Activated CD4-positive, alpha-beta T cell treated with anti-CD3 and anti-CD28 coated beads for 4 hours (primary cell): ENCODE measurements at places on chromosomes 4 and X.

DNA sequence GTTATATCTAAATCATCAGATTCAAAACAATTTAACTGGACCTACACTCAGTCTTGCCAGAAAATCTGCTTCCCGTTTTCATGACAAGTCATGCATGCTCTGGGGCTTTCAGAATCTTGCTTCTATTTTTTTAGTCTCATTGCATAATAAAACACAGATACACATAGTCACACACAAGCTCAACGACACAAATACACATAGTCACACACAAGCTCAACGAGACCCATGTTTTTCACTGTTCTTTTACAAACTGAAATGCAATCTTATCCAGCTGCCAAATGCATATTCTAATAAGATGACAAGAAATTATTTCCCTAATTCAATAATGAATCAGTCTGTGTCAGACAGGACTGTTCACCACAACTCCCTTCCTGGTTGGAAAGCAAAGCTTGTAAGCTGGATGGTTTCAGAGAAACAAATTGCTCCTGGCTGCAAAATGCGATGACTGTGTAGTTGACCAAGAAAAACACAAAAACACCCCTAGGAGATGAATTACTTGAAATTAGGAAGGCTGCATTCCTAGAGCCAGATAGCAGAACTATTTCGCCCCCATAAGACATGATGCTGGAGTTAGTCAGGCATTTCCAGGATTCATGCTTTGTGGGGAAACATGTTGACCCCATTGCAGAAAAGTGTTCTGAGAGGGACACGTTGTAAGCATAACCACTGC is 208.7 kb downstream of the CHIC2 start:
- no peak for DNase-seq

DNA sequence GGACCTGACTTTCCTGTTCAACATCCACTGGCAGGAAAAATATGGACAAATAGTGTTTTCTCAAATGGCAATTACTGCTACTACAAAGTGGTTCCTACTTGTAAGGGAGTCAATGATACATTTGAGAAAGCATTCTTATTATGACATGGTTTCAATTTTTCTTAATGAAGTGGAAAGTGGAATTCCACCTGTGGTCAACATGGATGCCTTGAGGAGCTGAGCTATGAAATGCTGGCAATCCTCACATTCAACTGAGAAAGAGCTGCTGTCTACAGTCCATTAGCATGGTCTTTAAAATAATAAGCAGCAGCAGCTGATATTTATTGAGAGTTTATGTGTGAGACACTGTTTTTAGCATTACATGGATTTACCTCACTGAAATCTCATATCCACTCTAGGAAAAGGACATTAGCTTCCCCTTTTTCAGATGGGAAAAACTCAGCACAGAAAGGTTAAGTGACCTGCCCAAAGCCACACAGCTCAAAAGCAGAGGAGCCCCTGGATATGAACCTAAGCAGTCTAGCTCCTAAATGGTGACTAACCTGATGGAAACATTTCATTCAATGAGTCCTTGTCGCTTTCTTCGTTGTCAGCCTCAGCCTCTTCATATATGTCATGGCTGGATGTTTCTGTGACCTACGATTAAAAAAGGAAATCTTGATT is 29.2 kb downstream of the MAP7D3 start:
- no peak for DNase-seq

DNA sequence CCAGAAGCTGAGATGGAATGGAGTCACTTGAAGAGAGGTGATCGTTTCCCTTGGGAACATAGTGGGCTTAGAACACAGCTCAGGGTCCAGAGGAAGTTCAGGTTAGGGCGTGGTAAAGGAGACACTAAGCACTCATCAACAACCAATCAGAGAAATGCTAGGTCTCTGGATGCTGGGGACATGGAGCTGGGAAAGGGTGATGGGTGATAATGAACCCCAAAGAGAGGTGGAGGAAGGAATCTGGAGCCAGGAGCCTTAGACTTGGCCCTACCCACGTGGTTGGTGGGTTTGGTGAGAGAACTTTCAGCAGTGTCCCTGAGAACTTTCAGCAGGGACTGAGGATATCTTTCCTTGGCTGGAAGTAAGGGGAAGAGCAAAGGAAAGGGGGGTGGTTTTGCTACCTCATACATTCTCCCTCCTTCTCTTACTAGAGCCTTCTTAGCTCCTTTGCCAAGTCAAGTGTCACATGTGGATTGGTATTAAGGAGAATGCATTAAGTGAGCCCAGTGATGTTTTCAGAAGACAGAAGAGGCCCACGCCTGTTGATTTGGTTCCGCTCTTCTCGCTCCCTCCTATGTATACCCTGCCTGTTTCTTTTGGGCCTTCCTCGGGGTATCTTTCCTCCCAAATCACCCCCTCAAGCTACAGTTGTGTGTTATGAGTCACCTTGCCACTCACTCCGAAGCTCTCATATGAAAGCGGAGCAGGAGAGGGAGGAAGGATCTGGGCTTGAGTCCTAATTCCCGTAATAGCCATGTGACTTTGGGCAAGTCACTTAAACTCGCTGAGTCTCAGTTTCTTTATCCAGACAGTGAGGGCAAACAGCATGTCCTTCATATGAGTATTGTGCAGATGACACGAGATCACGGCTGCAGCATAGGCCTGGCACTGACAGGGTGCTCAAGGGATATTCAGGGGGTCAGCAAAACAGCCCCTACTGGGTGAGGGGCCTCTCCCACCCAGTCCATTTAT is 63.1 kb downstream of the TSC22D3 start:
- no peak for DNase-seq

GRCh38 chr4:52750213-52750612 is 1.0 kb downstream of the ERVMER34-1 start:
- no peak for DNase-seq

GRCh38 chr4:1785592-1785991 is 7.5 kb upstream of the FGFR3 start:
- DNase-seq = no peak

GRCh38 chr4:114396808-114397207 is 201.8 kb upstream of the UGT8 start:
- DNase-seq = no peak

- DNase-seq = no peak
These were observed 98.9 kb upstream of the NPFFR2 start for GRCh38 chr4:71932941-71933340.

DNA sequence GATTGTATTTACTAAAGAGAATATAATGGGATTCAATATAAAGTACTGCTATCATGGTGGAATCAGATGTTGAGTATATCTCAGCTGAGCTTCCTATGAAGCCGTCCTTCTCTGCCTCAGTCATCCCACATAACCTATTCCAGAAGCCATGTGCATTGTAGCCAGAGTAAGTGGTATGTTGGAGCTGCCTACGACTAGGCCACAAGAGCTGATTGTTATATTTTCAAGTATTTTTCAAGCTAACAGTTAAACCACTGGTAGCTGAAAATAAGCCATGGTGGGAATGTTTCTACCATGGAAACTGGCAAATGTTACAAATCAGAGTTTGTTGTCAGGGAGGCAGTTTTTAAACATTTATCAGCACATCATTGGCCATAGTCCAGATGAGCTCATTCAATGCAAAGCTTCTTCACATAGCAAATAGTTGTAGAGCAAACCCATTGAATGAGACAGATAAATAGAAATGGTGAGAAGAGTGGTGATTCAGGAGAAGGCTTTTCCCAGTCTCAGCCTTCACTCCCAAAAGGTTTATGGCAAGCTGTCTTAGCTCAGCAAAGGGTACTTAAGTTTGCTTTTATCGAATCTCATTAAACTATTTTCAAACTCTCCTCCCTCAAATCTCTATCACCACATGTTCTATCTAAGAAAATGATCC is 436.4 kb downstream of the PCDH19 start:
- DNase-seq = no peak

DNA sequence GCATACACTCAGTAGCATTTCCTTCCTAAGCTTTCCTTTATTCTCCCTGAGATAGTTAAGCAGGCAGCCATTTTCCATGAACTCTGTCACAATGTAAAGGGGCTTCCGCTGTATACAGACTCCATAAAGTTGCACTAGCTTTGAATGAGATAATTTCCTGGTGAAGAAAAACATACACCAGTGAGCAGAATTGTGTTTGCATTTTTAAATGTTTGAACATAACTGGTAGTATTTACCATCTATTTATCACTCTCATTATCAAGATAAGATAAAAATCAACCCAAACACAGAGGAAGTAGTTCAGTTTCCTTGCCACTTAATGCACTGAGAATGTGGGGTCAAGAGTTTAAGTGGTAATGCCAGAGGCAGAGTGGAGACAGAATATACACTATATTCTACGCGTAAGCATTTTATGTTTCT is 54.1 kb downstream of the TXK start:
- no peak for DNase-seq

DNA sequence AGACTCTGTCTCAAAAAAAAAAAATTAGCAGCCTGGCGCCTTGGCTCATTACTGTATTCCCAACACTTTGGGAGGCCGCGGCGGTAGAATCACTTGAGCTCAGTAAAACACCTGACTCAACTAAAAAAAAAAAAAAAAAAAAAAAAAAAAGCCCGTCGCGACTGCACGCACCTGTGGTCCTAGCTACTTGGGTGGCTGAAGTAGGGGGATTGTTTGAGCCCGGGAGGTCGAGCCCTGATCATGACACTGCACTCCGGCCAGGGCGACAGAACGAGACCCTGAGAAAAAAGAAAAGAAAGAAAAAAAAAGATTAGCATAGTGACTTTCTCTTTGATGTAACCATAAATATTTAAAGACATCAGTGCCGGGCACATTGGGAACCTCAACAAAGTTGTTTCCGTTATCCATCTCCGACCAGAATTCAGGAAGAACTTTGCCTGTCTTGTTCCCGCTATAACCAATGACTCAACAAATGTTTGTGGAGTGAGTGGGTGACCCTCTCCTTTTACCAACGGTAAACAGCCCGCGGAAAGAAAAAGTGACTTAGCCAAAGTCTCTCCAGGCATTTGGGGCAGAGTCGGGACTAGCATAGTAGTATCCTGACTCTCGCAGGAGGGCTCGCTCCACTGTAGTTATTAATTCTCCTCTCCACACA is 553 bp upstream of the MED28 start:
- DNase-seq = no peak

DNA sequence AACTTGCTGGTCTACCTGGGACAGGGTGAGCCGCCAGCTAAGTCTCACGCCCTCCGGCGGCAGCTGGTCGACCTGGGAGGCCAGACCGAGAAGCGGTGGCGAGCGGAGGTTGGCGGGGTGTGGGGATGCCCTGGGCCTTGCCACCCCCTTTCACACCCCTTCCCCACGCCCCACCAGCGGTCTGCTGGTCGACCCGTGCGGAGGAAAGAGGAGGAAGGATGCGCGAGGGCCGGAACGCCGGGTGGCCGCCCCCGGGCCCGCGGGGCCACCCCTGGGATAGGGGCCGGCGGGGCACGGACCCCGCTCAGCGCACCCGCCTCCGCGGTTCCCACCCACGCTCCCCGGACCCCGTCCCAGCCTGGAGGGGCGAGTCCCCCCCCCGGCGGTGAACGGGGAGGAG is 28.3 kb upstream of the DCAF12L1 start:
- no peak for DNase-seq

- DNase-seq = no peak
These were observed 52.6 kb downstream of the LIMCH1 start for GRCh38 chr4:41590591-41590990.

- no peak for DNase-seq
These were observed 38.8 kb upstream of the FTHL17 start for GRCh38 chrX:31110657-31111056.

- DNase-seq = no peak
These were observed 132.7 kb downstream of the ARHGAP24 start for GRCh38 chr4:85607624-85608023.

DNA sequence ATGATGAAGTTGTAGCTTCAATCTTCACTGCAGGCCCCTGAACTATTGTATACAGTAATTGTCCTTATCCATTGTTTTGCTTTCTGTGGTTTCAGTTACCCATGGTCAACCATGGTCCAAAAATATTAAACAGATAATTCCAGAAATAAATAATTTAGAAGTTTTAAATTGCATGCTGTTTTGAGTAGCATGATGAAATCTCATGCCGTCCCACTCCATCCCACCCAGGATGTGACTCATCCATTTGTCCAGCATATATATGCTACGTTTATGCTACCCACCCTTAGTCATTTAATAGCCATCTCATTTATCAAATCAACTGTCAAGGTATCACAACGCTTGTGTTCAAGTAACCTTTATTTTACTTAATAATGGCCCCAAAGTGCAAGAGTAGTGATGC is 34.5 kb downstream of the IQCM start:
- no peak for DNase-seq

GRCh38 chr4:152289941-152290340 is 246.0 kb downstream of the FBXW7 start:
- DNase-seq = no peak

GRCh38 chr4:113575401-113575800 is 186.1 kb downstream of the CAMK2D start:
- no peak for DNase-seq

GRCh38 chr4:47646372-47646771 is 161.3 kb downstream of the ATP10D start:
- no peak for DNase-seq

- DNase-seq = no peak
These were observed 240.4 kb upstream of the PGRMC2 start for GRCh38 chr4:128527946-128528576.

- DNase-seq = no peak
These were observed 733 bp upstream of the NAA15 start for GRCh38 chr4:139300431-139301112.

- no peak for DNase-seq
These were observed 108.0 kb downstream of the MAML3 start for GRCh38 chr4:140046016-140046415.

- DNase-seq = peak; percentile 21
These were observed 89.3 kb upstream of the MAML3 start for GRCh38 chr4:140243278-140243753.

GRCh38 chr4:2260344-2261109 is 1.4 kb downstream of the MXD4 start:
- no peak for DNase-seq

- no peak for DNase-seq
These were observed 201.4 kb downstream of the SPOCK3 start for GRCh38 chr4:167032871-167033270.

GRCh38 chr4:173242466-173243250 is 74.0 kb downstream of the GALNT7 start:
- DNase-seq = no peak

DNA sequence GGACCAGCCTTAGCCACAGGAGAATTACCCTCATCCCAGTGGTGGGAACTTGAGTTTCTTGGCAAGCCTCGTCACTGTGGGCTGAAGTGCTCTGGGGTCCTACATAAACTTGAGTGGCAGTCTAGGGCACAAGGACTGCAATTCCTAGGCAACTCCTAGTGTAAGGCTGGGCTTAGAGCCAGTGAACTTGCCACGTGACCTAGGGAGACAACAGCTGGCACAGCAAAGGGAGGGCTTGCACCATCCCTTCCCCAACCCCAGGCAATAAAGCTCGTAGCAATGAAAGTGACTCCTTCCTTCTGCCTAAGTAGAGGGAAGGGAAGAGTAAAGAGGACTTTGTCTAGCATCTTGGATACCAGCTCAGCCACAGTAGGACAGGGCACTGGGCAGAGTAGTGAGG is 81.8 kb downstream of the TEX11 start:
- DNase-seq = no peak

GRCh38 chrX:16544969-16545368 is 105.0 kb upstream of the S100G start:
- DNase-seq = no peak

GRCh38 chr4:2051086-2051485 is 8.0 kb upstream of the NAT8L start:
- DNase-seq = no peak
